Dermis blood vessel endothelial cell (primary cell): ENCODE measurements at places on chromosomes 2 and 18. TPM values are rescaled to one million over a fixed set of nuclear protein-coding genes. Genes with fewer than 3 reads are reported as not detected.

MYOM1 gene
- 2.2 and 2.7 TPM in 2 replicates for total RNA-seq

IL36G gene
- not detected in 2 replicates for total RNA-seq

DNA sequence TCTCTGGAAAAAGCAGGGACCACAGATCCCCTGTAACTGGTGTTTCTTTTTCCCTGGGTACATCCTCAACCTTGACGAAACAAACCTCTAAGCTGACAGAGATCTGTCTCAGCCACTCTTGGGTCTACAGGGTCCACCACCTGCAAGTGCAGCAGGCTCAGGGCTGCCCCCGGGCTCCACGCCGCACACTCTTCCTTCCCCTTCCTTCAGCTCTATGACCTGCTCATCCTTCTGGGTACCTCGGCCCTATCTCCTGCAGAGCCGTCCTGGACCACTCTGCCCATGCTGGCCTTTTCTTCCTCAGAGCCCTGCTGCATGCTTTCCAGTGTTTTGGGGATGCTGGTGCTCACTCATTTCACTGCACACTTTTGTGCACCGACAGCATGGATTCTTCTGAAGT is 27.5 kb downstream of the TUBB6 start:
- DNase-seq: no peak

GRCh38 chr2:179165356-179166000 is 99.2 kb downstream of the SESTD1 start:
- no peak for DNase-seq

DNA sequence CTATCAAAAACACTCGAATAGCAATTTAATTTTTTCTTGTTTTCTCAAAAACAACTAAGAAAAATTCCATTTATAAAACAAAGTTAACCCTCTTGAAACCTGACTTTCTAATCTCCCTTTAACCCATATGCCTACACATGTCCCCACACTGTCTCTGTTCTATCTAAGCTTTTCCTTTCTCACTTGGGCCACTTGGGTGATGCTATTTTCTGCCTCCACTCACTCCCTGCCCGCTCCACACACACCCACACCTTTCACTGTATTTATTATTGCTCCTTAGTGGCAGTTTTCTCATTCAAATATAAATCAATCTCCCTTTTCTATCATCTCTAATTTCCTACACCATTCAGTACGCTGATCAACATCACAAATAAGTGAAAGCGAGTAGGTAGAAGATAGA is 531.1 kb downstream of the LRP1B start:
- DNase-seq: no peak

- DNase-seq: no peak
Measured at GRCh38 chr2:144426355-144426754, 93.6 kb downstream of the ZEB2 start.

DNA sequence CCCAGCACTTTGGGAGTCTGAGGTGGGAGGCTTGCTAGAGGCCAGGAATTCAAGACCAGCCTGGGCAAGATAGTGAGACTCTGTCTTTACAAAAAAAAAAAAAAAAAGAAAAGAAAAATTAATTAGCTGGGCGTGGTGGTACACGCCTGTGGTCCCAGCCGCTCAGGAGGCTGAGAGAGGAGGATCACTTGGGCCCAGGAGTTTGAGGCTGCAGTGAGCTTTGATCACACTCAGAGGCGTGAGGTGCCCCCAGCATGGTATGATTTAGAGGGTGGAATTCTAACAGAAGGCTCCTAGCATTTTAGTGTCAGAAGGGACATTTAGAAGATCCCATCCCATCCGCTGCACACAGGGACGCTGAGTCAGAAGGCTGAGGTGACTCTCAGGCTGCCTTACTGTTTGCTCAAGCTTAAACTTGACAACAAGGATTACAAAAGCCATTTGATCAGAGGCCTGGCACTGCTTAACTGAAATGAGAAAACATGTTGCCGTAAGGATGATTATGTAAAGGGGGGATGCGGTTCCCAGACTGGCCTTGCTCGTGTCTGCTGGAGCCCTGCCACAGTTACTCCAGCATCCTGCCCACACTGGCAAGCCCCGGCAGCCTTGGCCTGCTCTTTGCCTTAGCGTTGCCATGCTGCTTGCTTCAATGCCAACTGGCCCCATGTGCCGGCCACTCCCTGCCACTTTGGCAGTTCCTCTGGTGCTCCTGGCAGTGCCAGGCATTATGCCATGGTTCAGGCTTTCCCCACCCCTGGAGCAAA is 45.6 kb upstream of the SLC1A4 start:
- no peak for DNase-seq
